Chondrocyte (in vitro differentiated cells): ENCODE measurements at places on chromosomes 1 and 21. TPM values are rescaled to one million over a fixed set of nuclear protein-coding genes. Genes with fewer than 3 reads are reported as not detected.

MECR gene
- 15.2 to 24.5 TPM (median 15.6 TPM) in 3 replicates for total RNA-seq

DNA sequence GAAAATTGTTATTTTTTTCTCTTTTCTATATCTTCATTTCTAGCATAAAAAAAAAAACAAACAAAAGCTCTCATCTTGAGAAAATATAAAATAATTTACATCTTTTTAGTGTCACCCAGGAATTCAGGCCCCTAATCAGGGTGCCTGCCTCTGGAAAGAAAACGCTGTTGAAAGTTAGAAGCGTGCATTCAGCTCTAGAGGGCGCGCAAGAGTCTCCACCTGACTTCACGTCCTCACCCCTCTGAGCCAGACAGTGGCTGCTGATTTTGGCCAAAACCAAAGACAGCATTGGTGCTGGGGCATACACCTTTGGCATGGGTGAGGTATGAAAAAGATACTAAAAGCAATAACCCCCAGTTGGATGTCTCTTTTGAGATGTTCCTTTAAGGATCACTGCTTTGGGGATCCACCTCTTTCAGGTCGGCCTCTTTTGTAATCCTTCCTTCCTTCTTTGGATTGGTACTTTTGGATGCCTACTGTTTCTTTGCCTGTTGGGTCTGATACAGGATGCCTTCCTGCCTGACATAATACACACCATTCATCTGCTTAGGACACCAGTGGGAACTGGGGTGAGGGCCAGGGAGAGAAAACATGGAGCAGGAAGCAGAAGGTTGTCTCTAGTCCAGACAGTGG lies 77.6 kb upstream of the CHRM3 start:
- no peaks in the 10 kb centered on the region for H3K36me3 ChIP-seq
- H3K27me3 ChIP-seq = peaks cover 16% of the 10 kb centered on the region
- H3K27ac ChIP-seq = no peak overlapping the region
- no peaks in the 10 kb centered on the region for H3K4me1 ChIP-seq
- DNase-seq = no peak

- H3K27me3 ChIP-seq = peaks cover 7% of the 10 kb centered on the region
- no peak within 1 kb of the TSS for H3K27ac ChIP-seq
- no peak for DNase-seq
- H3K4me3 ChIP-seq = peak within 1 kb of the TSS; percentile 85
These were observed at the start of gene FAAH for GRCh38 chr1:46394108-46394871. Gene FAAH, plus strand, starts transcription at chr1:46394317. Its CDS starts 32 bp downstream, at chr1:46394349.

AADACL4 gene
- total RNA-seq = not detected in 3 replicates

DNA sequence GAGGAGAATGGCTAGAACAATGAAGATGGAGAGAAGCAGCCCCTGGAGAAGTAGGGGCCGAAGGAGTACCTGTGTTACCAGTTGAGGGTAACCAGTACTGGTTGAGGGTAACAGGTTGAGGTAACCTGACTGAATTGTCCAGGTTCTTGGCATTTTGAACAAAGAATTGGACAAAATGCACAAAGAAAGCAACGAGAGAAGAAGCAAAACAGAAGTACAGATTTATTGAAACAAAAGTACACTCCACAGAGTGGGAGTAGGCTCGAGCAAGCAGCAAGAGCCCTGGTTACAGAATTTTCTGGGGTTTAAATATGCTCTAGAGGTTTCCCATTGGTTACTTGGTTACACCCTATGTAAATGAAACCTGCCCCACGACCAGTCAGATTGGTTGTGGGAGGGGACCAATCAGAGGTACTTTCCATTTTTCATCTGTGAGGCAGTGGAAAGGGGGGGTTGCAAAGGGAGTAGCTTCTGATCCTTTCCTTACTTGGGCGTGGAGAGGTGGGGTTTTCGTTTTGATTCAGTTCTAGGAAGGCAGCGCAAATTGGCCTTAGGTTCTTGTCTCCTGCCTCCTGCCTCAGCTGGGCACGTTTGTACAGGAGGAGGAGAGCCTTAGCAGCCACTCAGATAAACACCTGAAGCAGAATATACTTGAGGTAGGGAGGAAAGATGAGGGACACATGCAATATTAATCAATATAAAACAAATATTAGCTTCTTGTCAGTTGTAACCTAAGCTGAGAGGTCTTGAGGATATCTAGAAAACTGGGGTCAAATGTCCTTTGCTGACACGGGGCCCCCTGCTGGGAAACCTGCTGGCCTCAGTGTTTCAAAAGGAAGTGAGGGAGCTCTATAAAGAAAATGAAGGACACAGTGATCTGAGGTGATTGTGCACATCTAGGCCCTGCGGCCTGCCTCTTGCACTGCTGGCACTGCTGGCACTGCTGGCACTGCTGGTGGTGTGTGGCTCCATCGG lies 14.3 kb upstream of the LSM10 start:
- no peak overlapping the region for H3K4me3 ChIP-seq
- H3K27me3 ChIP-seq = no peaks in the 10 kb centered on the region
- H3K27ac ChIP-seq = peak overlapping the region; percentile 5
- peaks cover 18% of the 10 kb centered on the region for H3K36me3 ChIP-seq

- peaks cover 9% of the 10 kb centered on the region for H3K4me1 ChIP-seq
- no peak overlapping the region for H3K27ac ChIP-seq
- H3K27me3 ChIP-seq = no peaks in the 10 kb centered on the region
- DNase-seq = no peak
These were observed 236.9 kb upstream of the DPYD start for GRCh38 chr1:98157524-98158313.
